Esophagus squamous epithelium (tissue), 5 donors: ENCODE measurements at places on chromosomes 2 and 18. TPM values are rescaled to one million over a fixed set of nuclear protein-coding genes. Genes with fewer than 3 reads are reported as not detected.

DNA sequence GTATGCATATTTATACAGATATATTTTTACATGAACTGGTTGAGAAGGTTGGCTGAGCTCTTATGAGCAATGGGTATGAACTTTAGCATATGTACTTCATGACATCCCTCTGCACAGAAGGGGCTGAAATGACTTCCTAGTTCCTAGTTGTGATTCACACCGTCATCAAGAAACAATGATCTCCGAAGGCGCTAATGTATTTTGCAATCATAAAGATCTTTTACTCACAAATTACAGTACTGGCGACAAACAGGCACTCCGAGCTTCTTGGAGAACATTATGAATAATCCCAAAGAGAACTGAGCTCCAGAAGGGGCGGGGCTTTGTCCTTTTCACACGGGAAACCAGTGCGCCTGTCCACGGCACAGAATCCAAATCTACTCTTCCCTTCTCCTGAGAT is 18.1 kb downstream of the BCL2 start:
- H3K27me3 ChIP-seq: no peaks in the 10 kb centered on the region
- no peak for DNase-seq
- H3K36me3 ChIP-seq: no peaks in the 10 kb centered on the region
- H3K4me1 ChIP-seq: peaks cover 11% of the 10 kb centered on the region
- H3K27ac ChIP-seq: peak overlapping the region; percentile 32

GRCh38 chr2:3317871-3318590 is 59.6 kb downstream of the EIPR1 start:
- H3K4me3 ChIP-seq: no peak overlapping the region
- no peaks in the 10 kb centered on the region for H3K36me3 ChIP-seq
- no peaks in the 10 kb centered on the region for H3K4me1 ChIP-seq
- no peak for DNase-seq
- no peak overlapping the region for H3K27ac ChIP-seq

DNA sequence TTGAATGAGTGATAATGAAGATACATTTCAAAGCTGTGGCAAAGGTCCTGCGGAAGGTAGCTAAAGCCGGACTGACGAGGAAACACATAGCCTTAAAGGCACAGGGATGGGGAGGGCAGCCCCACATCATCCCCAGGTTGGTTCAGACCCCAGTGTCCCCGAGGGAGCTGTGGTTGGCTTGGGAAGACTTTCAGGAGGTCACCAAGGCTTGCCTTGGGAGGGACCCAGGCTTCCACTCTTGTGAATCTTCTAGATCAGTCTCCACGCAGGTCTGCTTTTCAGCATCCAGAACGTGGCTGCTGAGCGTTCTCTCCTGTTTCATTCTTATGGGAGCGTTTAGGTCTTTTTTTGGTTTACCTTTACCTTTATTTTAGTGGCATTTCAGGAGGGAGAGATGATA is 16.8 kb downstream of the KIF1A start:
- peaks cover 62% of the 10 kb centered on the region for H3K27me3 ChIP-seq
- no peaks in the 10 kb centered on the region for H3K4me1 ChIP-seq
- no peak for DNase-seq
- H3K36me3 ChIP-seq: no peaks in the 10 kb centered on the region

The POTEI gene
- not detected for total RNA-seq

GRCh38 chr2:206696910-206697309 is 21.3 kb downstream of the DYTN start:
- no peak for DNase-seq
- no peaks in the 10 kb centered on the region for H3K27me3 ChIP-seq
- H3K36me3 ChIP-seq: no peaks in the 10 kb centered on the region
- no peaks in the 10 kb centered on the region for H3K4me1 ChIP-seq

- H3K27ac ChIP-seq: peak overlapping the region; percentile 56
- no peak overlapping the region for H3K4me3 ChIP-seq
- DNase-seq: no peak
- H3K4me1 ChIP-seq: peaks cover 63% of the 10 kb centered on the region
These were observed 16.3 kb downstream of the MAP3K20 start for GRCh38 chr2:173091910-173092309.

DNA sequence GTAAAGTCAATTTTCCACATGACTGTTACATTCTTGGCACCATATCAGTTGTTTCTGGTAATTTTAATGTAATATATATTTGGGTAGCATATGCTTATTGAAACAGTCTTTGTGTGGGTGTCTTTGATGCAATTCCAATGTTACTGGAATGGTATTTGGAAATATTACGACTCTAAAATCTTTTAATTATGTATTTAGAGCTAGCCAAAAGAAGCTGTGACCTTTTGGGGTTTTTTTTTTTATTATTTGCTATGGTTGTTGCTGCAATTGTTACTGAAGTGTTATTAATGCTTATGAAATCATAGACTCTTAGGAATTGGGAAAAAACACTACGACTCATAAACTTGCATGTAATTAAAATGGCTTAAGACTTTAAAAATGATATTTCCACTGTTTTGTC is 95.9 kb downstream of the AOX1 start:
- no peak for DNase-seq
- no peaks in the 10 kb centered on the region for H3K27me3 ChIP-seq
- no peak overlapping the region for H3K27ac ChIP-seq
- H3K36me3 ChIP-seq: no peaks in the 10 kb centered on the region
- peaks cover 22% of the 10 kb centered on the region for H3K4me1 ChIP-seq

DNA sequence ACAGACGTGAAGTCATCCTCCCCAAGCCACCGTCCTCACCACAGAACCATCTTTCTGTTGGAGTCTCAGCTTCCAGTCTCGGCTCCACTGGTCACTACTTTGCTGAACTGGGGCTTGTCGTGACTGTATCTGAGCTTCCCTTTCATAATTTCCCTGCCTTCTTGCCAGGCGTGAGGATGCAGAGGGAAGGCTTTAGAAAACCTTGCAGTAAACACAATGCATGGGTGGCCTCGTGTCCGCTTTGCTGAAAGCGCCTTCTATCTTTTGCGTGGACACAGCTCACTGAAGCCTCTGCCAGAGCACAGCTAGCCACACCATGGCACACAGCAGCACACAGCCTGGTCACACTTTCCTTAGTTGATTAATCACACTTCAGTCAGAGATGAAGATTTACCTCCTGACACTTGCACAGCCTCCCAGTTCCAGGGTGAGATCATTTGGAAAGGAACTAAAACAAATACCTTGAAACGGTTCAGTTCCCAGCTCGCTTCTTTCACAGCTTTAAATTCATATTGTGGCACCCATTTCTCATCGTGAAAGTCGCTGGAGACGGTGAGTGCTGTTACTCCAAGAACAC is 2.8 kb upstream of the GPR45 start:
- no peak overlapping the region for H3K4me3 ChIP-seq
- no peaks in the 10 kb centered on the region for H3K36me3 ChIP-seq
- DNase-seq: no peak

The FAM124B gene
- 0.44 TPM for total RNA-seq

- DNase-seq: no peak
- H3K27ac ChIP-seq: no peak overlapping the region
- no peaks in the 10 kb centered on the region for H3K36me3 ChIP-seq
- H3K4me1 ChIP-seq: peaks cover 9% of the 10 kb centered on the region
- no peak overlapping the region for H3K4me3 ChIP-seq
- H3K27me3 ChIP-seq: no peaks in the 10 kb centered on the region
These were observed 11.4 kb downstream of the G6PC2 start for GRCh38 chr2:168912466-168912865.

The MYL1 gene
- total RNA-seq: not detected

- H3K27ac ChIP-seq: no peak overlapping the region
- H3K27me3 ChIP-seq: no peaks in the 10 kb centered on the region
- DNase-seq: no peak
These were observed 20.1 kb upstream of the WIPF1 start for GRCh38 chr2:174617718-174618117.

The MBOAT2 gene
- total RNA-seq: 56.6 TPM

GRCh38 chr2:129678751-129679150 is 300.7 kb upstream of the RAB6C start:
- no peaks in the 10 kb centered on the region for H3K36me3 ChIP-seq
- no peak overlapping the region for H3K27ac ChIP-seq
- H3K4me1 ChIP-seq: no peaks in the 10 kb centered on the region
- H3K4me3 ChIP-seq: no peak overlapping the region
- H3K27me3 ChIP-seq: no peaks in the 10 kb centered on the region

GRCh38 chr2:62150597-62151305 is 45.2 kb upstream of the B3GNT2 start:
- no peak for DNase-seq
- H3K27ac ChIP-seq: no peak overlapping the region
- H3K36me3 ChIP-seq: no peaks in the 10 kb centered on the region
- no peak overlapping the region for H3K4me3 ChIP-seq
- H3K27me3 ChIP-seq: no peaks in the 10 kb centered on the region

DNA sequence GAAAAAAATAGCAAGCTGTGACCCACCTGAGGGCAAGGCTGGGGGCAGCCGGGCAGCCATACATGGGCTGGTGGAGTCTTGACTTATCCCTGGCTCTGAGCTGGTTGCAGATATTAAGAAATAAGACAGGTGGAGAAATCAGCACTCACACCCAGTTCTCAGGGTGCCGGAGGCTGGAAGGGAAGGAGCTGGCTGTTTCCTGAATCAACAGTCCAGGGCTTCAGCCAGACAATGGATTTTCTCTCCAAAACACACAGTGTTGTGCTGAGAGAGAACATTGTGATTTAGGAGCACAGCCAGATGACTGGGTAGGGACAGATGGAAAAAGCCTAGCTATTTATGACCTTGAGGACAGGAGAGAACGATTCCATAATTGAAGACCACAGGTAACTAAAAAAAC is 208.8 kb downstream of the LDLRAD4 start:
- no peaks in the 10 kb centered on the region for H3K4me1 ChIP-seq
- H3K27me3 ChIP-seq: no peaks in the 10 kb centered on the region
- H3K4me3 ChIP-seq: no peak overlapping the region
- no peak for DNase-seq
- no peaks in the 10 kb centered on the region for H3K36me3 ChIP-seq

The CDH20 gene
- not detected for total RNA-seq

The MALL gene
- total RNA-seq: 534 TPM

GRCh38 chr2:133411101-133411500 is 157.2 kb downstream of the NCKAP5 start:
- H3K36me3 ChIP-seq: no peaks in the 10 kb centered on the region
- H3K4me3 ChIP-seq: no peak overlapping the region
- no peaks in the 10 kb centered on the region for H3K27me3 ChIP-seq
- DNase-seq: no peak
- H3K27ac ChIP-seq: no peak overlapping the region
